ENCODE measurements at places on chromosomes 7 and 10.

GRCh38 chr10:76301211-76301610, 869.8 kb downstream of the LRMDA start:
- no peak for DNase-seq

DNA sequence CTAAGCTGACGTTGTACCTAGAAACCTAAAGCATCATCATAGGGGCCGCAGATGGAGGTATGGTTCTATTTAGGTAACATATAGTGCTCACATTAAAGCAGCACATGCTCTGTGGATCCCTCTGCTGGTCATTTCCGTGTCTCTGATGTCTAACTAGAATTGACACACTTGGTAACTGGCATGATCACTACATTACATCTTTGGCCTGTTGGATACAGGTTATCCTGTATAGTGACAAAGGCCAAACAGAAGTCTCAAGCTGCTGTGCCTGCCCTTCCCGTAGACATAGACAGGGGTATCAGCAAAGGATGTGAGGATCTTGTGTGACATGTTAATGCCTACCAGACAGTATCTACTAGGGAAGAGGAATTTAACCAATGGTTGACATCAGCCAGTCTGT, 51.2 kb downstream of the KIF5B start:
- DNase-seq, result no peak

DNA sequence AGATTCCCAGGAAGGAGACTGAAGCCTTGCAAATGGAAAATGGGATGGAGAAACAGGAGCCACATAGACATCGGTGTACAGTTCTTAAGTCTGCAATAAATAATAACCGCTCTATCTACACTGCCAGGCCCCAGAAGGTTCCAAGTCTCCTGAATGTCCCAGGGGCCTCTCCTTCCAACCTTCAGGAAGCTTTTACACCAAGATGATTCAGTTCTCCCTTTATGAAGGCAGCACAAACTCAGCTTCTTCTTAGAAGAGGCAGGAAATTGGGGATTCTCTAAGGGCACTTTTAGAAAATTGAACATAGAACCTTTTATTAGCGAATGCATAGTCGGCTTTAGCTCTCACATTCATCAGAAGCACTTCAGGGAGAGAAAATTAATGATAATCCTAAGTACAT, 130.8 kb upstream of the LYZL1 start:
- DNase-seq, result no peak

- no peak for DNase-seq
Observed at GRCh38 chr10:101778151-101778780, 2.4 kb upstream of the FGF8 start.

DNA sequence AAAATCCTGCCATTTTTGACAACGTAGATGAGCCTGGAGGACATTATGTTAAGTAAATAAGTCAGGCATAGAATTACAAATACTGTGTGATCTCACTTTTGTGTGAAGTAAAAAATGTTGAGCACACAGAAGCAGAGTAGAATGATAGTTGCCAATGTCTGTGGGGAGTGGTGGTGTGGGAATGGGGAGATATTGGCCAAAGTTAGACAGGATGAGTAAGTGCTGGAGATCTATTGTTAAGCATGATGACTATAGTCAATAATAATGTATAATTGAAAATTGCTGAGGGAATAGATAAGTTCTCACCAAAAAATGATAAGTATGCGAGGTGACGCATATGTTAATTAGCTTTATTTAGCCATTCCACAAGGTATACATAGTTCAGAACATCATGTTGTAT, 92.0 kb downstream of the GPR85 start:
- DNase-seq, result no peak

DNA sequence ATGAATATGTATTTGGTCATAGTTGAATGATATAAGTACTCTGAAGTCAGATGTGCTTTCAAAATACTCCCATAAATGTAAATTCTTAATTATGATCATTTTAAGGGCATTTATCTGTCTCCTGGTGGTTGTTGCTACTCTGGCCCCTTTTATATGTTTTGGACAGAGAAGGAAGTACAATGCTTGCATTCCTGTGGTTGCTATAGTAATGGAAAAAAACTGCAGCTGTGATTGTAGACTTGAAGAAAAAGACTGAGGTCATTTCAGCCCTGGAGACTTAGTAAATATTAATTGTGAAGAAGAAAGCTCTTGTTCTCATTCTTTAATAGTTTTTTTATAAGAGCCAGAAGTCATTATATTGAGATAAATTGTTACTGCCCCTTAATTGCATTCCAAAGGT, 70.2 kb upstream of the FERD3L start:
- no peak for DNase-seq

DNA sequence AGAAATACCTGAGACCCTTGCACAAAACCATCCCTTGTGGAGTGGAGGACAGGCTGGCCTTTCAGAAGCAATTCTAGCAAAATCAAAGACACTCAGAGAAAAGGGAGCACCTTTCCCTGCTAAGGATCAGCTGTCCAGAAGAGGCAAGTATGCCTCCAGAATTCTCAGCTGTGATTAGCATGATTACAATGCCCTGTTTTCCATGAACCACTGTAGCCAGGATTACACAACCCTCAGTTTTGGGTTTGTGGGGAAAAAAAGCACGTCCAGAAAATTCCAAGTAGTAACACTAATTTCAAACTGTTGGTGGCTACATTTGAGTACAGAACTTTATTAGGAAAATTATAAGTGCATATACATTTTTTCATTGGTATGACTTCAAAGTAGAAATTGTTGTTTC, 15.0 kb downstream of the CXCL12 start:
- no peak for DNase-seq

DNA sequence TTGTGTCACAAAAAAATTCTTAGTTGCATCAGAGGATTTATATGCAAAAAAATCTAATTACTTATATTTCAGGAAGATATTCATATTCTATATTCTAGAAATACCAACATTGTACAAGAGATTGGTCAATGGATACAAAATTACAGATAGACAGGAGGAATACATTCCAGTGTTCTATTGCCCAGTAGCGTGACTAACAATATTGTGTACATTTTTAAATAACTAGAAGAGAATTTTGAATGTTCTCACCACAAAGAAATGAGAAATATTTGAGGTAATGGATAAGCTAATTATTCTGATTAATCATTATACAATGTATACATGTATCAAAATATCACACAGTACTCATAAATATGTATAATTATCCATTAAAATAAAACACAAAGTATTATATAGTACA, 253.3 kb downstream of the IPMK start:
- no peak for DNase-seq

DNA sequence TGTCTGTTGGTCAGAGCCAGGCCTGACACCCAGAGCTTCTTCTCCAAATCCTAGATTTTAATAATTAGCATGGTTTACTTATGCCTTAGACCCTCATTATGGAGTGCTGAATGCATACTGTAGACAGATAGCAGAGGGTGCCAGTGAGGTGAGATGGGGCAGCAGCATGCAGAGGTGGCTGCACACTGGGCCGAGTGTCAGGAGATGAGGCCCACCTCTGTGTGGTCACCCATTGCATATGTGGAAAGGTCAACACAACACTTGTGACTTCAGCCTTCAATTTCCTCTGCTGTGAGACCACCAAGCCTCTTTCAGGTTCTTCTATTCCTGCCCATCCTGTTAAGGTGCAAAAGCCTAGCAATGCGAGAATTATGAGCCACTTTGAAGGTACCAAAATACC, 39.7 kb upstream of the NMT2 start:
- no peak for DNase-seq

- no peak for DNase-seq
Observed at GRCh38 chr10:95321554-95322301, 30.9 kb upstream of the PDLIM1 start.

DNA sequence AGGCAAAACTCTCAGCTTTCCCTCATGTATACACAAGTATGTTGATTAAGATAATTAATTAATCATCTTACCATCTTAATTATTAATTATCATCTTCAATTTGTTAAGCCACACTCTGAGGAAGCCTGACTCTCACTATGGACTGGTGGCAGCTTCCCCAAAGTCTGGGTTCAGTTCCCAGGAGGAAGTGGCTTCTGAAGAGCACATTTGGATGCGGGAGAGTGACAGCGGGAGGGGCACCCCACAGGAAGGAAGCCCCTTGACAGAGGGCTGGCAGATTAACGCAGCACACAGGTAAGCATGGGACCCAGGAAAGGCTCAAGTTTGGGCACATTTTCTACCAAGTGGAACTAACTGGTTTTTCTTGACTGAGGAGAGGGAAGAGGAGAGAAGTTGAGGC, 13.4 kb upstream of the SLIT1 start:
- DNase-seq, result no peak

GRCh38 chr10:132565516-132566209, 28.1 kb downstream of the INPP5A start:
- DNase-seq, result no peak
